AG09319 (cell line): ENCODE measurements at places on chromosomes 2 and 18.

DNA sequence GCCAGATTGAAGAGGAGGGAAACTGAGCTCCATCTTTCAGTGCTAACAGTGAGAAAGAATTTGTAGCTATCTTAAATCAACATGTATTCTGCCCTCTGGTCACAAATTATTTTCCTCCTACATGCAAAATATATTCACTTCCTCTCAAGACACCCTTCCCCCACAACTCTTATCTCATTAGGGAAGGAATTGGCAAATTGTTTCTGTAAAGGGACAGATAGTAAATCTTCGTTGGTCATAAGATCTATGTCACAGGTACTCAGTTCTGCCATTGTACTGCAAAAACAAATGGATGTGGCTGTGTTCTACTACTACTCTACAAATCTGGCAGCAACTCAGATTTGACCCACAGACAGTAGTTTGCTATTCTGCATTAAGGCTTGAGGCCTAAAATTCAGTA lies 53.0 kb upstream of the CYP20A1 start:
- no peak for DNase-seq

DNA sequence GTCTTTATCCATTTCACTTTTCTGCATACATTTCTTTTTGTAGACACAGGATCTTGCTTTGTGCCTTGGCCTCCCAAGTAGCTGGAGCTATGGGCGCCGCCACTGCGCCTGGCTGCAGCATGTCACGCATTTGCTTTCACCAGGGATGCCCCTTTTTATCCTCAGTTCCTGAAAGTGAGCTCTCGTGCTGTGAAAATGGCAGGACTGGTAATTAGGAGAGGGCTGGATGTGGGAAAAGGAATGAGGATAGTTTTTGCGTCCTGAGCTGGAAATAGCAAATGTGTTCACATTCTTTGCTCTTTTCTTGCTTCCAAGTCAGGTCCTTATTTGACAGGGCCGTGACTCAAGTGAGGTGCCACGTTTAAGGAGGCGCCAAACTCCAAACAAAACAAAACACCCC lies 104.6 kb downstream of the LDLRAD4 start:
- no peak for DNase-seq

DNA sequence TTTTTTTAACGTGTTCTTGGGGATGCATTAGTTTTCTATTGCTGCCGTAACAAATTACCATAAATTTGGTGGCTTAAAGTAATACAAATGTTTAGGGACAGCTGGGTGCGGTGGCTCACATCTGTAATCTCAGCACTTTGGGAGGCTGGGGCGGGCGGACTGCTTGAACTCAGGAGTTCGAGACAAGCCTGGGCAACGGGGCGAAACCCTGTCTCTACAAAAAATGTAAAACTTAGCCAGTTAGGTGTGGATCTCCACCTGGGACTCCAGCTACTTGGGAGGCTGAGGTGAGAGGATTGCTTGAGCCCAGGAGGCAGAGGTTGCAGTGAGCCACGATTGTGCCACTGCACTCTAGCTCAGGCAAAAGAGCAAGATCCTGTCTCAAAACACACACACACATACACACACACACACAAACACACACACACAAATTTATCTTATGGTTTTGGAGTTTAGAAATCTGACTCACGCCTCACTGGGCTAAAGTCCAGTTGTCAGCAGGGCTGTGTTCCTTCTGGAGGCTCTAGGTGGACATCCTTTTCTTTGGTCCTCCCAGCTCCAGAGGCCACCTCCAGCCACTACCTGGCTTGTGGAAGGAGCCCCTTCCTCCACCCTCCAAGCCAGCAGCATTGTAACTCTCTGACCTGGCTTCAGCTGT lies 76.1 kb downstream of the SEPTIN10 start:
- DNase-seq, result no peak

- no peak for DNase-seq
Measured at GRCh38 chr2:163364736-163365135, 371.1 kb downstream of the FIGN start.

DNA sequence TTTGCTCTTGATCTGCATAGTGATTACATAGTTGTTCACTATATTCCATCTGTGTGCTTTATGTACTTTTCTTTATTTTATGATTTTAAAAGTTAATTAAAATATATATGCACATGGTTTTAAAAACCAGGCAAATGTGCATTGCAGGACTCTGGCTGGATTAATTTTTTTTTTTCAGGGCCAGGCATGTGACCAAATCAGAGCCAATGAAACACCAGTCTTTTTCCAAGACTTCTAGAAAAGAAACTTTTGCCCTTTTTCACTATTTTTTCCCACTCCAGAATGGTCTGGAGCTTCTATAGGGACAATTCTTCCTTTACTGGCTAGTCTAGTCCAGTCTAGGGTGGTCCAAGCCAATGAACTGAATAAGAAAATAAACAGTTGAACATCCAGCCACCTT lies 198.1 kb upstream of the FBXO11 start:
- no peak for DNase-seq

- DNase-seq, result no peak
Measured at GRCh38 chr2:193527146-193527545, 1332.4 kb upstream of the TMEFF2 start.

GRCh38 chr2:8049851-8050571 lies 631.8 kb upstream of the ID2 start:
- DNase-seq, result no peak

- peak; percentile 20 for DNase-seq
Measured at GRCh38 chr2:79935771-79936657, 368.5 kb downstream of the LRRTM1 start.

DNA sequence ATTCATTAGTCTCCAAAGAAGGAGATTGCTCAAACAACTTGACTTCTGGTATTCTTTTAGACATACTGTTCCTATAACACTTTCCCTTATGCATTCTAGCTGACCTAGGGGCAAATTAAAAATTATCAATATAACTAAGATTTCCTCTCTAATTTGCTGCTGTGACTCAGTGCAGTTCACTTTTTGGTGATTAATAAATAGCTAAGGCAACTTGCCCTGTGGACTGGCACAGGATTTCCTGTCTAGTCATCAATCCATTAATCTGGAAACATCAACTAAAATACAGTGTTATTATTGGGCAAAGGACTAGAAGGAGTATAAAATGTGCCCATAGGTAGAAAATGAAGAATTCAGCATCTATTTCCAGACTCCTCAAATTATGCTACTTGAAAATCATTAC lies 83.5 kb upstream of the SERPINE2 start:
- no peak for DNase-seq

GRCh38 chr2:47222826-47223554 lies 67.9 kb upstream of the STPG4 start:
- DNase-seq, result no peak

GRCh38 chr2:52884761-52885352 lies 882.7 kb upstream of the CHAC2 start:
- DNase-seq, result no peak

DNA sequence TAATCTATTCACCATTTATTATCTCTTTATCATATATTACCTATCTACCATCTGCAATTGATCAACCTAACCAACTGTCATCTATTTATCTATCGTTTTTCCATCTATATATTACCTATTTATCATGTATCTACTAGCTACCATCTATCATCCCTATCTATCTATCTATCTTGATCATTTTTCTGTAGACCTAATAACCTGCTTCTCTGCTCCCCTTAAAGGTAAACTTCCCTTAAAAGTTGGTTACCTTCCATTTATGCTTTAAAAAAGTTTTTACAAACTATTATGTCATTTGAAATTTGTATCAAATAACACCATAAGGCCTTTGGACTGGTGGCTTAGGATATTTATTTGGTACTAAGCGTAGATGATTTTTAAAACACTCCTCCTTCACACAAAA lies 47.2 kb downstream of the TMEM18 start:
- DNase-seq, result no peak

DNA sequence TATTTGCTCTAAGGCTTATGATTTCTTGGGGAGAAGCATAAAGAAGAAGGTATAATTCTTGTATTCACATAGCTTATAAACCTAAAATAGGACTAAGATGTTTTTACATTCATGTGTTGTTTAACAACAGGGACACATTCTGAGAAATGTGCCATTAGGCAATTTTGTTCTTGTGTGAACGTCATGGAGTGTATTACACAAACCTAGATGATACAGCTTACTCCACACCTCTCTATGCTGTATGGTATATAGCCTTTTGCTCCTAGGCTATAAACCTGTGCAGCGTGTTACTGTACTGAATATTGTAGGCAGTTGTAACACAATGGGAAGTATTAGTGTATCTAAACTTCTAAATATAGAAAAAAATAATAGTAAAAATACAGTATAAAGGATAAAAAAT lies 92.1 kb downstream of the PHLPP1 start:
- no peak for DNase-seq

- DNase-seq, result no peak
Measured at GRCh38 chr2:52396836-52397235, 1364.9 kb upstream of the NRXN1 start.

DNA sequence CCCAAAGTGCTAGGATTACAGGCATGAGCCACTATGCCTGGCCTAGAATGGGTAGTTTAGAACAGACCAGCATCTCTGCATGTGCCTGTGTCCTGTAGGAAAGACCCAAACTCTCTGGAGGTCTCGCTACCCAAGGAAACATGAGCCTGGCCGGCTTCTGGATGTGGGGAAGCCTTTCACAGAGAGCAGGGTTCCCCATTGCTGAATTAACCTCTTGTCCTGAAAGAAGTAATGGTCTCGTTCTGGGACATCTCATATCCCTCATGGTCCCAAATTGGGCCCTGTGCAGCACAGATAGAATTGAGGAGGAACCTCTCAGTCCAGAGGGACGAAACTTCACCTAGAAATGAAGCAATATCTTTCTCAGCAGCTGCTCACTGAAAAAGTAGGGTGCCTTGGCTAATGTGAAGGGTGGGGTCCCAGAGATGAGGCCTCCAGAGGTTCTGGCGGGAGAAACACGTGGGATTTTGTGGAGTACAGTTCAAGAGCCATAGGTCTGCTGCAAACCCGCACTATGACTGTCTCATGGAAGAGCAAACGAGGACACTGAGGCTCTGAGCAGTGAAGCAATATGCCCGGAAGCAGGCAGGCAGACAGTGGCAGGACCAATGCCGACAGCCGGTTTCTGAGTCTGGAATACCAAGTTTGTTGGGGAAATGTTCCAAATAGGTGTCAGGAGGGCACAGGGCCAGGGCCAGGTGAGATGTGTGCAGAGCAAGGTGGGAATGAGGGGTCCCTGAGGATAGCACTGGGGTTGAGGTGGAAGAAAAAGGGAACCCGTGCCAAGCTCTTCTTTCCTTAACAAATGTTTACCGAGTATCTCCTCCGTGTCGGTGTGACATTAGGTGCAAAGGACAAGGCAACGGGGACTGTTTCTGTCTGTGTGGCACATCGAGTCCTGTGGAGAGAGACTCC lies 121.0 kb upstream of the TWIST2 start:
- DNase-seq, result no peak

- DNase-seq, result no peak
Measured at GRCh38 chr2:203775684-203776083, 69.2 kb downstream of the CD28 start.

DNA sequence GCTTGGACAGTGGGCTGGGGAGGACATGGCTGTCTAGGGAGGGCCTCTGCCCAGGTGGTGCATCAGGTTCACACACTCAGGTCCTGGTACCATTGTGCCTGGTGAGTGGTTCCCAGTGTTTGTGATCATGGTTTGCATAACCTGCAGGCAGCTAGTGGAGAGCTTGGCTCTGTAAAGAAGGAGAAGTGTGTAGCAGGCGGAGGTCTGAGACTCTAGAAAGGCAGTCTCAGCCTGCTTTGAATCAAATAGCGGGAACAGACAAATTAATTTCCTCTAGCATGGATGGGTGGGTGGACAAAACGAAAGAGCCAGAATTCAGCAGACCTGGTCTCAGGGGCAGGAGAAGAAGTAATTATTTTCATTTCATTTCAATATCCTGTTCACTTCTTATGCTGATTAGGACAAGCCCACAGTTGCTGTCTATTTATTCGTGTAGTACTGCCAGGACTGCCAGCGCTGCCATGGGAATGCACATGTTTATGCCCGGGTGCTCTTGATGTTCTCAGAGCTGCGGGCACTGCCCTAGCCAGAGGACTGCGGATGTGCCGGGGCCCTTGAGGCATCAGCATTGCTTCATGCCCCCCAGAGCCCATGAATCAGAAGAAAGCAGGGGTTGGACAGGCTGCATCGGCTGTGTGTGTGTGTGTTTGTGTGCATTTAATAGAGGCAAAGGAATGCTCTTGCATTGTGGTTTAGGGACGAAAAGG lies 45.4 kb upstream of the DLX2 start:
- no peak for DNase-seq

GRCh38 chr2:133484106-133484505 lies 84.2 kb downstream of the NCKAP5 start:
- DNase-seq, result peak; percentile 37

DNA sequence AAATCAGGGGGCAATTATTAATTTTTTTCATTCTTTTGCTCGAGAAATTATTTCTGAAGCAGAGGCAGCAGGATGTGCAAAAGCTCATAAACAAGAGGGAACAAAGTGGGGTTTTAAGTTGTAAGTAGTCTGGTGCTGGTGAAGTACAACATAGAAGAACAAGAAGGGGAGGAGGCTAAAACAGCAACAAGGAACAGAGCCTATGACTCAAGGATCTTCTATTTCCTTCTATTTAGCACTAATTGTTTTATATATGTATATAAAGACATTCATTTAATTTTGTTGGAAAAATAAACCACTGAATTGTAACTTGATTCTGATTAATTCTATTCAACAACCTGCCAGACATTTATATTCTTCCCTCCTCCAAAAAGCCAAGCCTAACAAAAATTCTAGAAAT lies 35.0 kb downstream of the YES1 start:
- DNase-seq, result no peak

DNA sequence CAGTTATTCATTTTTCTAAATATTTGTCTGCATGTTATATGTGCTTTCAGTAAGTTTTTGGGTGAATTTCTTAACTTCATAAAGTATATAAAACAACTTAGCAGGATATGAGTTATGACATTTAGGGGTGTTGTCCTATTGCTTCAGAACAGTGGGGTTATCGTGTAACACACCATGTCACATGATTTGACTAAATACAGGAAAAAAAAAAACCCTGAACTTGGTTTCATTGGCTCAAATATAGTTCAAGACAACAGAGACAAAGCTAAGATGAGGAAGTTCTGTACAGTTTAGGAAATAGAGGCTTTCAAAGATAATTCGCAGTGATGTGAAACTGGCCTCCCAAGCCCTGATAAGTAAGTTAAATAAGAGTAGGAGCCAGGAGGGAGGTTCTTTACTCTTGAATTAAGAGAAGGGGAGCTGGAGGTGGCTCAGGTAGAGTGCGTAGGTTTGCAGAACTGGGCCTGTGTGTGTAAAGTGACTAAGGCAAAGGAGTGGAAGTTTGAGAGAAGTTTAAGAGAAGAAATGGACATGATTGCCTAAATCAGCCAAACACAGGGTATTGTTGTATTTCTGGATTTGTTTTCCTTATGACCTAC lies 53.9 kb downstream of the LIMS1 start:
- DNase-seq, result no peak
